ENCODE measurements at places on chromosomes 7 and 10. TPM values are rescaled to one million over a fixed set of nuclear protein-coding genes. Genes with fewer than 3 reads are reported as not detected.

Gene SPDYE6
- total RNA-seq, result not detected

Gene C7orf57
- not detected for total RNA-seq

DNA sequence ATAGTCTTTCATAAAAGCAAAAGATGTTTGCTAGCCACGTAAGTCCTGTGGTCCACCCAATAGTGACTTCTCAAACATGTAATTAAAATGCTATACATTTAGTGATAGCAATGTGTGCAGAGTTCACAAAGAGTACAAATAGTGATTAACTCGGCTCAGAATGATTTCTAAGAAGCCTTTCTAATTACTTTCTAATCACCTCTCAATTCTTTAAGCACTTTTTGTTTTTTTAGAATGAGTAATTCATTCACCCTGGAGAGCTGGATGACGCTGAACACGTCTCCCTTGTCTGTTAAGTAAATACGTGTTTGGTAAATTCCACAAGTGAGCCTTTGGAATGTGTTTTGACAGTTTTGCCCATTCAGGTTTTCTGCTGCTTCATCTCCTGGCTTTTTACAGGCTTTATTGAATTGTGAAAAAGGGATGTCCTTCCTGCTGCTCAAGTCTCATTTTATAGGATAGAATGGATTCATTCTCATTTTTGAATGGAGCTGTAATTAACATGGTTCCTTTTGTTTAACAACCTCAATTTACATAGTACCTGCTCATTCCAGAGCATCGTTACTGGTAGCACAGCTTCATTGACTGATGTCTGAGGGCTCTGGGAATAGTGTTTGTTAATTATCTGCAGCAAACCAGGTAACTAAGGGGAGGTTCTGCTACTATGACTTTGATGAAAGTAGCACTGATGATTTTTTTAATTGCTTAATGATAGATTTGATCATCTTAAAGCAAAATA lies 212.1 kb downstream of the VTI1A start:
- DNase-seq, result no peak
- no peak overlapping the region for H3K27ac ChIP-seq
- H3K27me3 ChIP-seq, result no peaks in the 10 kb centered on the region
- no peaks in the 10 kb centered on the region for H3K4me1 ChIP-seq

DNA sequence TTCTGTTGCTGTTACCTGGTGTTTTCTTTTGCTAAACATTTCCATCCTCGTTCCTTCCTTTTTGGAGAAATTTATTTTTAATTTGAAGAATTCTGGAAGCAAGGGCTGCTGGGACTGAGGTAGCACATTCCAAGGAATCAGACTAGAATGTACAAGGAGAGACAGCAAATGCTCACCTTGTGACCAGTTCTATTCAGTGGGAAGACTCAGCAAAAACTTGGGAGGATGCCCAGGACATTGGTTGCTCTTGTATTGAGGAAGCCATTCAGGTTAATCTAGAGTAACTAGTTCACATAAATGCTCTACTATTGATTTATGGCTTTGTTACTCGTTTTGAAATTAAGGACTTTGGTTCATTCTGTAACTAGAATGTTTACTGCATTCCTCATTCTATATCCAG lies 11.3 kb downstream of the PLCE1 start:
- no peak for DNase-seq
- H3K4me1 ChIP-seq, result no peaks in the 10 kb centered on the region
- no peaks in the 10 kb centered on the region for H3K36me3 ChIP-seq
- no peak overlapping the region for H3K27ac ChIP-seq

- H3K27ac ChIP-seq, result no peak overlapping the region
- H3K27me3 ChIP-seq, result no peaks in the 10 kb centered on the region
- peaks cover 5% of the 10 kb centered on the region for H3K36me3 ChIP-seq
- no peak overlapping the region for H3K4me3 ChIP-seq
- DNase-seq, result no peak
These were observed 263.0 kb upstream of the LRRN3 start for GRCh38 chr7:110827936-110828335.

- H3K27me3 ChIP-seq, result no peaks in the 10 kb centered on the region
- no peak overlapping the region for H3K4me3 ChIP-seq
- peaks cover 3% of the 10 kb centered on the region for H3K4me1 ChIP-seq
- no peak overlapping the region for H3K27ac ChIP-seq
These were observed 418.5 kb upstream of the SEMA3A start for GRCh38 chr7:84612981-84613681.

GRCh38 chr7:26592011-26592410 lies 272.4 kb downstream of the SKAP2 start:
- peaks cover 3% of the 10 kb centered on the region for H3K27me3 ChIP-seq
- no peak for DNase-seq
- no peak overlapping the region for H3K4me3 ChIP-seq
- peaks cover 5% of the 10 kb centered on the region for H3K36me3 ChIP-seq
- H3K27ac ChIP-seq, result no peak overlapping the region

Gene FAM25G
- not detected for total RNA-seq

Gene RASA4
- 102 TPM for total RNA-seq

GRCh38 chr10:92822964-92823363 lies 25.4 kb upstream of the EXOC6 start:
- H3K36me3 ChIP-seq, result no peaks in the 10 kb centered on the region
- H3K27me3 ChIP-seq, result no peaks in the 10 kb centered on the region
- no peaks in the 10 kb centered on the region for H3K4me1 ChIP-seq
- no peak overlapping the region for H3K27ac ChIP-seq

DNA sequence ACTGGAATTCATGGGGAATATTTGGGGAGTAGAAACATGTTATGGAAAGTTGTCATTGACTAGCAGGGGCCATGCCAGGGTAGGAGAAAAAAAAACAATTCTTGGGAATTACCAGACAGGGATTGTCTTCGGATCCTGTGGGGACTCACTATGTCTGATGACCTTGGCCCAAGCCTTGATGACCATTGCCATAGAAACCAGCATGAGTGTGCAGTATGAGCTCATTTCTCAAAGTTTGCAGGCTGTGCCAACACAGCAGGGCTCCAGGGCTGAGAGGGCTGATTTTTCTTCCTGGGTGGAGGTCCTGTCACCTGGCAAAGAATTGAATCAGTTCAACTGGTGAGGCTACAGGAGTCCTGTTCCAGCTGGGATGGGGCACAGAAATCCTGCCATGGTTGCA lies 198.3 kb downstream of the ADRA2A start:
- DNase-seq, result no peak
- no peaks in the 10 kb centered on the region for H3K4me1 ChIP-seq
- no peaks in the 10 kb centered on the region for H3K27me3 ChIP-seq

- H3K27ac ChIP-seq, result no peak overlapping the region
- no peaks in the 10 kb centered on the region for H3K27me3 ChIP-seq
- H3K4me1 ChIP-seq, result no peaks in the 10 kb centered on the region
- DNase-seq, result no peak
- no peaks in the 10 kb centered on the region for H3K36me3 ChIP-seq
- H3K4me3 ChIP-seq, result no peak overlapping the region
These were observed 10.3 kb downstream of the TMEM229A start for GRCh38 chr7:124022551-124022950.

Gene COA1
- 73.7 TPM for total RNA-seq

- H3K36me3 ChIP-seq, result no peaks in the 10 kb centered on the region
- no peak overlapping the region for H3K27ac ChIP-seq
- peaks cover 2% of the 10 kb centered on the region for H3K4me1 ChIP-seq
- H3K27me3 ChIP-seq, result peaks cover 4% of the 10 kb centered on the region
- no peak overlapping the region for H3K4me3 ChIP-seq
These were observed 70.9 kb upstream of the LOXL4 start for GRCh38 chr10:98338896-98339295.

DNA sequence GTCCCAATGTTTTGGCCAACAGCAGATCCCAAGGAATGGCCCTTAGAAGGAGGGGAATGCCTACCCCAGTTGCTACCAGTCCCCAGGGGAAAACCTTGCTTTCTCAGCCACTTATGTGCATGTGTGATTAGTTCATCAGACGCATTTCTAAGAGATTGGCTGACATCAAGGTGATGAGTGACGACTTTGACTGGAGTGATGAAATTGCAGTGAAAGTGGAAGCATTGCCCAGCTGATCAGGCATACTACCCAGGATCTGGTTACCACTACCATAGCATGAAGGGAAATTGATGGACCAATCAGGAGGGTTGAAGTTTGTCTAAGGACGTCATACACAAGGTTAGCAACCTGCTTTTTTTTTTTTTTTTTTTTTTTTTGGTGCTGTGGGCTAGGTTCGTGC lies 90.3 kb upstream of the ELMO1 start:
- H3K4me1 ChIP-seq, result peaks cover 13% of the 10 kb centered on the region
- no peak overlapping the region for H3K27ac ChIP-seq
- H3K36me3 ChIP-seq, result no peaks in the 10 kb centered on the region
- peaks cover 1% of the 10 kb centered on the region for H3K27me3 ChIP-seq
- H3K4me3 ChIP-seq, result no peak overlapping the region
- DNase-seq, result no peak

- no peak overlapping the region for H3K4me3 ChIP-seq
- H3K4me1 ChIP-seq, result peaks cover 26% of the 10 kb centered on the region
- DNase-seq, result no peak
- H3K27me3 ChIP-seq, result peaks cover 2% of the 10 kb centered on the region
- H3K27ac ChIP-seq, result peak overlapping the region; percentile 36
- H3K36me3 ChIP-seq, result no peaks in the 10 kb centered on the region
These were observed 17.8 kb upstream of the REEP3 start for GRCh38 chr10:63503395-63503794.

DNA sequence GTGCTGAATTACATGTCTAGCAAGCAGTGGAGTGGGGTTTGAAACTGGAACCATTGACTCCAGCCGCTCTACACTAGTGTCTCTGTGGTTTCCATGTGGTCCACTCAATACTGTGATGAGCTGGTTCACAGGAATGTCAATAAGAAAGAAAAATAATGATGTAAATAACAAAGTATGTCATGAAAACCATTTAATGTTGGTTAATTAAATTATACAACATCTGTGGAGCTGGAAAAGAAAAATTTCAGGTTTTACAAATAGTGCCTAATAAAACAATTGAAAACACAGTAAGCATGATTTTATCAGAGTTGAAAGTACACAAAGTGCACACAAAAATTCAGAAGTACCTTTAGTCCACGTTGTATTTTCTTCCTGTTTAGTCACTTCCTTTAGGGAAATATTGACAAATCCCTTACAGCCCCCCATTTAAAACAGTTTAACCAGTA lies 28.7 kb upstream of the NAMPT start:
- H3K36me3 ChIP-seq, result no peaks in the 10 kb centered on the region
- H3K4me3 ChIP-seq, result no peak overlapping the region
- no peaks in the 10 kb centered on the region for H3K4me1 ChIP-seq
- no peak overlapping the region for H3K27ac ChIP-seq
- no peaks in the 10 kb centered on the region for H3K27me3 ChIP-seq
- DNase-seq, result no peak

Gene C10orf105
- total RNA-seq, result not detected

Gene CCL26
- not detected for total RNA-seq

All from glutamatergic neuron (in vitro differentiated cells).